ENCODE measurements at places on chromosomes 5 and 9.

DNA sequence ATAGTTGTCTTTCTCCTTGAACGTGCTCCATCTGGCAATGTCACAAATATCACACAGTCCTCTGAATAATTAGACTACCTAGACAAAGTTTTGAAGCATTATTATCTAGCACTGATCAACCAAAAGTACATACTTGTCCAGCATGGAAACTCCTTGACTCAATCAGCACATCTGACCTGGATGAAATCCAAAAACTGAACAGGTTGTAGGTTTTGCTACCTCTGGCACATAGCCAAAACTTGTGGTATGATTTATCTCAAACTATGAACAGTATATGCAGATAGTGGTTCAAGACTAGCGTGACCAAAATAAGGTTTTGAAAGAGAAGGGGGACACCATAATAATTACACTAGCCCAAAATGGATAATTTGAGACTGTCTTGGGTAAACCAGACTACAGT, 158.1 kb downstream of the ARRDC3 start:
- no peak for DNase-seq

DNA sequence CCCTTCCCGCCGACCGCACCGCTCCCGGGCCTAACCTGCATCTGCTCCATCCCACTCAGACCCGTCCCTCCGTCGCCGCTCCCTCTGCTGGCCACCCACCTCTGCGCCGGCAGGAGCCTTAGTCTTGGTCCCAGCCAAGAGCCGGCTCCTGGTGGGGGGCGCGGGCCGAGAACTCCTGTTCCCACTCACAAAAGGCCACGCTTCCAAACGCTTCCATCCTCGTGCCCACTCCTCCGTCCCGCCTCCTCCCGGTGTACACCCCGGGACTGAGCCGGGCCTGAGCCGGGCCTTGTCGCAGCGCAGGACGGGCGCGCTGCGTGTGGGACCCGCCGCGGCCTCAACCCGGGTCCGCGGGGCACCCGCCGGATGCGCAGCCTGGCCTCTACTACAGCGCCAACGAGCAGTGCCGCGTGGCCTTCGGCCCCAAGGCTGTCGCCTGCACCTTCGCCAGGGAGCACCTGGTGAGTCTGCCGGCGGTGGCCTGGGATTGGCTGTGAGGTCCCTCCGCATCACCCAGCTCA, 7.5 kb downstream of the ADAMTS13 start:
- no peak for DNase-seq

- DNase-seq, result no peak
These were observed 246.8 kb downstream of the ARRDC3 start for GRCh38 chr5:91136271-91136670.

DNA sequence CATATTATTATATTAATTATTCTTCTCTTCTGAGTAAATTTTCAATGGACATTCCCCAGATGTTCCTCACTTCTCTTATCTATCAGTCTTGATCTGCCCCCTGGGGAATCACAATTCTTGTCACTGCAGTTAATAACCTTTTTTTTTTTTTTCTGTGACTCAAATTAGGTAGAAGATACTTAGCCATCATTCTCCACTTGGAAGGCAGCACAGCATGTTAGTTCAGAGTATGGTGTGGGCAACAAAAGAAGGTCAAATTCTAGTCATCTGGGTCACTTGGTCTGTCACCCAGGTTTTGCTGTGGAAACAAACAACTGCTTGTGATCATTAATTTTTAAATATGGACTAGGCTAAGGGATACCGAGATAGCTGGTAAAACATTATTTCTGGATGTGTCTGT, 8.1 kb upstream of the MOB3B start:
- no peak for DNase-seq

DNA sequence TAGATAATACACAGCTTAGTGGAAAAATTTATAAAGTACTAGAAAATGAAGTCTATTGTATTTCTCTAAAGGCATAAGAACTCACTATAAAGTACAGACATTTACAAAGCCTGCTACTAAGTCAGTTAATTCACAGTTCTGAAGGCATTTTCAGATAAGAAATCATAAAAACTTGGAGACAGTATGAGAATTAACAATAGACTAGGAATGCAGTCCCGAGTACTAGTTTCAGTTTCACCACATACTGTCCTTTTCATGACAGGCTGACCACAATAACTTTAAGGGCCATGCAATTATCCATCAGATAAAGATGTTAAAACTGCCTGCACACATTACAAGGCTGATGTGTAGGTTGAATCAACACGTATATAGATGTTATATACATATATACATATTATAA, 362.6 kb upstream of the SMC2 start:
- no peak for DNase-seq

All from globus pallidus (tissue), 1 donor.